Activated naive CD4-positive, alpha-beta T cell treated with anti-CD3 and anti-CD28 coated beads, Interleukin-2, amount 50 U/mL, for 16 hours (primary cell): ENCODE measurements at places on chromosomes 6 and 20.

GRCh38 chr6:108163267-108163643, 2.6 kb upstream of the NR2E1 start:
- no peak for DNase-seq

DNA sequence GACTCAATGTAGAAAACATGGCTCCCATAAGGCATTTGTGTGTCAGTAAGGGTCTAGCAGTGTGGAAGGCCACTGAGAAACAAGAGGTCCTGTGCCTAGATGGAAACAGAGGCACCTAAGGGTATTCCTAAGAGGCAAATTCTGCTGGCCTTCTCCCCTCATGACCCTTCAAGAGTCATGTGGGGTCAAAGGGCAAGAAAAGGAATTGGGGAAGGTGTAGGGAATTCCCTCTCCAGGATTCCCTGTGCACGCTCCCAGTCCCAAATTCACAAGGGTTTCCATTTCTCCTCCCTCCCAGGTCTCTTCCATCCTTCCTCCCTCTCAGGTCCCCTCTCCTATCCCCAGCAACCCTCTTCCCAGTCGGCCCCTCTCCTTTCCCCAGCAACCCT, 568 bp downstream of the AGPAT1 start:
- DNase-seq = no peak

- DNase-seq = no peak
Measured at GRCh38 chr20:58900397-58900796, 47.9 kb downstream of the GNAS start.

GRCh38 chr20:19565736-19566135, 192.3 kb upstream of the RIN2 start:
- no peak for DNase-seq

GRCh38 chr20:37347891-37348791, 2.2 kb downstream of the SRC start:
- DNase-seq = no peak

DNA sequence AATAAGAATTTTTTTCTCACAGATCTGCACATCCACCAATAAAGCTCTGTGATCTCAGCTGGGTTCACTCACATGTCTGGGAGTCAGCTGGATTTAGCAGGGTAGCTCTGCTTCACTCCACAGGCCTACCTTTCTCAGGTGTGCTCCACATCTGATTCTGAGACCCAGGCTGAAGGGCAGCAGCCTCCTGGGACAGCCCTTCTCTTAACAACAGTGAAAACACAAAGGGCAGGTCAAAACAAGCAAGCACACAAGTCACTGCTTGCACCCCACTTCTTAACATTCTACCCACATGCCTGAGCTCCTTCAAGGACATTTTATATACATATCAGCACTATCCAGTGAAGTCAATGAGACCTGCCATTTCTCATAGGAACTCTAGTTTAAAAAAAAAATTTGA, 96.0 kb upstream of the MAP3K4 start:
- no peak for DNase-seq

GRCh38 chr6:42966571-42966970, 6.0 kb downstream of the GNMT start:
- no peak for DNase-seq

- DNase-seq = no peak
Measured at GRCh38 chr20:2759603-2760296, 40.7 kb downstream of the CPXM1 start.

DNA sequence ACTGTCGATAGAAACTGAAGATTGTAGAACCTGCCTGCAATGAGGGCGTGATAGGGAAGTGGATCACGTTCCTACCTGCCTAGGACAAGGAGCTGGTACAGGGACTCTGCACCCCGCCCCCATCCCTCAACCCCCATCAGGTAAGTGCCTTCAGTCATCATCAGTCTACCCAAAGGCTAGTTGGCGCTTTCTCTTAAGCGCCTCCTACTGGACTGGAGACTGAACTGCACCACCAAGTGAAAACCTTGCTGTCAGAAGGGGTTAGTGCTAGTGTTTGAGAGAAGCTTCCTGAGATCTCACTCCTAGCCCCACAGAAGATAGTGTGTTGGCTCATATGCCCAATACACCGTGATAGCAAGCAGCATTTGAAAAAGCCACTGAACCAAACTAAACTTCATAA, 706.5 kb upstream of the MAN1A1 start:
- no peak for DNase-seq

DNA sequence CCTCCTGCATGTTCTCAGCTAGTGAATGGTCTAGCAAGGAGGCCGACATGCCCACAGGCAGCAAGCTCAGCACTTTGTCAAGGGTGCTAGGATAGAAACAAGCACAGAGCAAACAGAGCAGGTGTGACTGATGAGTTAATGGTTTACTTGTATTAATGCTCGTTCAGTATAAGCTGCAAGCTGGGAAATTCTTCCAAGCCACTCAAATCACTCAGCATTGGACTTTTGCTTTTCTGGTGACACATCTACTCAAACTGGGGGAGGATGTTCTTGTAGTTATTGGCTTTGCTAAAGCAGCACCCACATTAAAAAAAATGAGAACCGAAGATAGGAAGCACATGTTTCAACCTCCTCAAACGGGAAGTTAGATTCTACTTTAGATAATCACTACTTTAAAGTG, 43.1 kb upstream of the NEDD9 start:
- no peak for DNase-seq

DNA sequence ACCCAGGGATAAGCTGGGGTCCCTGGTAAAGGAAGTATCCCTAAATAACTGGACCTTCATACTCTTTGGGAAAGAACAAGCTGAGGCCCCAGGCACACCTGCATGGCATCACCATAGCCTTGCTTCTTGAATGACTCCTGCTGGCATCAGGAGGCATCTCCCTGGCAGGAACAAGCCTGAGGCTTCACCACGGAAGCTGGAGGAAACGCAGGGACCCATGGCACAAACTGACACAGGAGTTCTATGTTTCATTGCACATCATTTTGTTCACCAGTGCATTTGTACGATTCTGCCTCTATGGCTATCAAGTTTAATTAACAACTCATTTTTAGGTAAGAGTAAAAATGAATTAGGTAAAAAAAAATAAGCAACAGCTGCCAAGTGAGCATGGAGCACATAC, 619 bp upstream of the PDE7B start:
- no peak for DNase-seq

GRCh38 chr6:20693466-20694063, 159.3 kb downstream of the CDKAL1 start:
- no peak for DNase-seq

GRCh38 chr6:143339223-143339622, 111.3 kb downstream of the ADAT2 start:
- no peak for DNase-seq

GRCh38 chr20:33551778-33552177, 61.9 kb downstream of the CBFA2T2 start:
- DNase-seq = no peak

- DNase-seq = no peak
Measured at GRCh38 chr6:116444092-116444491, 17.1 kb upstream of the CALHM6 start.

- no peak for DNase-seq
Measured at GRCh38 chr20:60459212-60459611, 501.0 kb downstream of the CDH26 start.
